Camera-type eye (tissue), 1 donor: ENCODE measurements at places on chromosomes 4 and X. TPM values are rescaled to one million over a fixed set of nuclear protein-coding genes. Genes with fewer than 3 reads are reported as not detected.

Gene SMIM10
- total RNA-seq, result 3.6 TPM

Gene TRPC3
- total RNA-seq, result 5.3 TPM

Gene NEK1
- total RNA-seq, result 28.9 TPM

Gene SULT1B1
- total RNA-seq, result 2.5 TPM

Gene CTAG1B
- not detected for total RNA-seq

Gene CT45A2
- total RNA-seq, result not detected

Gene FREM3
- total RNA-seq, result 0.93 TPM

Gene HS3ST1
- total RNA-seq, result 2.3 TPM

Gene DCLK2
- total RNA-seq, result 48.7 TPM

Gene TLR10
- total RNA-seq, result 0.71 TPM

Gene RBM46
- total RNA-seq, result not detected

Gene CT45A5
- not detected for total RNA-seq

Gene GUCY1A1
- total RNA-seq, result 76.6 TPM

Gene TLR1
- 9.6 TPM for total RNA-seq

Gene UNC5C
- total RNA-seq, result 17.3 TPM

Gene MBNL3
- total RNA-seq, result 14.3 TPM

Gene UBA6
- 211 TPM for total RNA-seq

Gene HTRA3
- total RNA-seq, result 44.8 TPM

Gene EDA
- total RNA-seq, result 9.0 TPM

Gene CNKSR2
- total RNA-seq, result 67.2 TPM

Gene CCKAR
- 1.3 TPM for total RNA-seq

Gene FLNA
- 469 TPM for total RNA-seq

Gene YY2
- total RNA-seq, result 3.2 TPM

Gene FOXR2
- total RNA-seq, result not detected

Gene ATP1B4
- total RNA-seq, result 19.1 TPM

Gene RPL34
- total RNA-seq, result 678 TPM

Gene GPR119
- not detected for total RNA-seq

Gene CCDC110
- 3.7 TPM for total RNA-seq

Gene FDCSP
- total RNA-seq, result not detected

Gene HTN1
- total RNA-seq, result not detected

Gene DMRTC1B
- 2.1 TPM for total RNA-seq

Gene NSUN7
- total RNA-seq, result 10.5 TPM

Gene PNMA6A
- total RNA-seq, result 11.5 TPM

Gene ASB12
- total RNA-seq, result 0.38 TPM

Gene FAM9B
- total RNA-seq, result not detected

Gene CD99L2
- total RNA-seq, result 41.2 TPM

Gene SMR3A
- total RNA-seq, result not detected

Gene ZBTB33
- 34.4 TPM for total RNA-seq

Gene STBD1
- total RNA-seq, result 6.3 TPM

Gene LRRC66
- 0.66 TPM for total RNA-seq

Gene CFP
- 5.2 TPM for total RNA-seq

Gene ACE2
- total RNA-seq, result 1.7 TPM

Gene VCX
- total RNA-seq, result not detected

Gene UGT2B17
- total RNA-seq, result not detected

Gene CFAP99
- total RNA-seq, result not detected
